EH (cell line): ENCODE measurements at places on chromosomes 7 and 10.
A peak's percentile ranks its signal among the peaks of the same experiment; 100 is the strongest.

- DNase-seq, result no peak
Measured at GRCh38 chr7:27992755-27993493, 187.7 kb downstream of the JAZF1 start.

- DNase-seq, result no peak
Measured at GRCh38 chr10:131905267-131905571, 4.4 kb downstream of the PPP2R2D start.

GRCh38 chr7:29569648-29570047 lies 6.0 kb downstream of the PRR15 start:
- DNase-seq, result no peak

DNA sequence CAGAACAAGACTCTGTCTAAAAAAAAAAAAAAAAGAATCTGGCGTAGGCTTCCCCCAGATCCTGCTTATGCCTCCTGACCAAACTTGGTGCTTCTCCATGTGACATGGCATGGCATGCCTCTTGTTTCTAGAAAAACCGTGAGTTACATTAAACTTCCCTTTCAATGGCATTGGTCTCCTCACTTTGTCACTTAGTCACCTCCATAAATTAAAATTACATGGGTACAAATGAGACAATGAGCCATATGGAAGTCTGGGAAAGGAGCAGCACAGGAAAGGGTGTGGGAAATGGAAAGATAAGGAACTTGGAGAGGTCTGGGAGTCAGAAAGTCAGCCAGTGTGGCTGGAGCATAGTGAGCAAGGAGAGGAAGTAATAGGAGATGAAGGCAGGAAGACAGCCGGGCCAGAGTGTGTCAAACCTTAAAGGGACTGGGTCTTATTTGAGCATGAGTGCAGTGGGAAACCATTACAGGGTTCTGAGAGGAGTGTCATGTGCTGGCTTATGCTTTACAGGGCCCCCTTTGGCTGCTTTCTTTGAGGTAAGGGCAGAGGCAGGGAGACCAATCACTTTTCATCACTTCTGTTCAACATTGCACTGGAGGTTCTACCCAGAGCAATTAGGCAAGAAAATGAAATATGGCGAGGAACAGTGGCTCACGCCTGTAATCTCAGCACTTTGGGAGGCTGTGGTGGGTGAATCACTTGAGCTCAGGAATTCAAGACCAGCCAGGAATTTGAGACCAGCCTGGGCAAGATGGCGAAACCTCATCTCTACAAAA lies 21.3 kb upstream of the ZMIZ2 start:
- peak; percentile 90 for DNase-seq

- no peak for DNase-seq
Measured at GRCh38 chr10:70509757-70510147, 31.2 kb downstream of the PALD1 start.

DNA sequence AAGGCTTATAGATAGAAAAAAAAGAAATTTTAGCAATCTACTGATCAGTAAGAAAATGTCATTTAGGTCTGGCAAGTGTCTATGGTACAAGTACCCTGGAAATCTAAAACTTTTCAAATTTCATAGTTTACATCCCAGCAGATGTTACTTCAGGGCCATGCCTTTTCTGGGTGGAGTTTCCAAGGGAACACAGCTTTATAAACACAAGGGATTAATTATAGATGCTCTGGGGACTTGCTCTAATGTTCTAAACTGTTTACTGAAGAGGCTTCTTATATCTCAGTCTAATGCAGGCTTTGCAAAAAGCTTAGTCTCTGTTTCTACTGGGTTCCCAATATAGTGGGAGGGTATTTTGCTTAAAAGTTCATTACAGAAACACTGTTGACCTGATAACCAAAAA lies 3.1 kb downstream of the CD36 start:
- DNase-seq, result peak; percentile 49

DNA sequence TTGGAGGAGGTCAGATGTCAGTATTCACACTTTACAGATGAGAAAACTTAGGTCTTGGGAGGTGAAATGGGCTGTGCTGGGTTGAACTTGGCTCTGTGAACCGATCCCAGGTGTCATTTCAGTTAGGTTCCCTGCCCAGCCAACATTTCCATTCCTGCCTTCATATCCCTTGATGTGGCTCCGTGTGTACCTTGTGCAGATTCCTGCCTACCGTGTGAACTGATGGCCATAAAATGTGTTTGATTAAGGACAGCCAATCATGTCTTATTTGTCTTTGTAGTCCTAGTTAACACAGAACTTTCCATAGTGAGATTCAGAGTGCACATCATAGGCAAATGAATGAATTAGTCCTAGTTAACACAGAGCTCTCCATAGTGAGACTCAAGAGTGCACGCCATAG lies 101.0 kb upstream of the GATA3 start:
- DNase-seq, result no peak

DNA sequence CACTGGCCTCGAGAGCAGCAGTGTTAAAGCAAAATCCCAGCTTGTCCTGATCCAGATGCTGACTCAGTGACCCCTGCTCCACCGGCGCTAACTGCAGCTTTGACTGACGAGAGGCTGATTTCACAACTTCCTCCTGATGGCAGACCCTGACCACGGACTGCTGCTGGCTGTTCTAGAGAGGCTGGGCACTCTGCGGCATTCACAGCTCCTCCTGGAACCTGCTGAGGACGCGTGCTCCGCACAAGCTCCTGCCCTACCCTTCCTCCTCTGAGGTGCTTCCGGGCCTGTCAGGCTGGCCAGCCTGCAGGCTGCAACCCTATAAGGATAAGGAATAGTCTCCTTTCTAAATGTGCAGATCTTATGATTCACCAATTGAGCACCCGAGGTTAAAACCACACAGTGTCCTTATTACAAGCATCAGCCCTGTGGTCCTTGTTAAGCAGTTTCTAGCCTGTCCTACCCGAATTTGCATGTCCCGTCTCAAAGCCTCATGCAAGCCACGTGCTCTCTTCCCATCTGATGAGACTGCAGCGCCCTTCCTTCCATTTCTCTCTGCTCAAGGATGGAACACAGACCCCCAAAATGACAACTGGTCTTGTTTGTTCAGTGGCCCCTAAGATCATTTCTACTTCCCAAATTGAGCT lies 35.5 kb upstream of the NCAPG2 start:
- peak; percentile 88 for DNase-seq

DNA sequence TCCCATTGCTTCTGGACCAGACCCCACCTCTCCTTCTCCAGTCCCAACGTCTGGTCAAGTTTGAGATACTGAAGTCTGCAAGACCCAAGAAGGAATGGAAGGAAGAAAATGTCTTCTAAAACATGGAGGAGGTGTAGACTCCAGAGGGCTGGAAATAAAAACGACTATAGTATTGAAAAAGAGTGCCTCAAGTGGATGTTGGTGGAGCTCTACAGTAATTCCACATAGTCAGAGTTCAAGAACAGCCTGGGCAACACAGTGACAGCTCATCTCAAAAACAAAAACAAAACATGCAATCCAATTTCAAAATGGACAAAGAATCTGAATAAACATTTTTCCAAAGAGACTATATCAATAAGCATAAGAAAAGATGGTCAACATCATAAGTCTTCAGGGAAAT lies 2.3 kb upstream of the PCGF6 start:
- no peak for DNase-seq

DNA sequence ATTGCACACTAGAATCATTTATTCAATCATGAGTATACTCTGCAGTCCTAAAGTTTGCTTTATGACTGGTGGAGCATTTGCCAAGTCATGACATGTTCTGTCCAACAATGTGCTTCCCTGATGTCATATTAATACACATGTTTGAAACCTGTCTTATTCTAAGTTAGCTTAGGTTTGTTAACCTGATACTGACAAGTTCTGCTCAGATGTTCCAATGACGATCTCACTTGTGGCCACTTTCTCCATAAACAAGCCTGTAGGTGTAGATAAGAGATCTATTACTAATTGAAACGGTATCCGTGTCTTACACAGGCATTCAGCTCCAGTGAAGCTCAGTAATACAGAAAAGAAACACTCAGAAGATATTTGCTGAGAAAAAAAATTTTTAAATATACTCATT lies 64.9 kb downstream of the GPR37 start:
- no peak for DNase-seq

- DNase-seq, result peak; percentile 23
Measured at GRCh38 chr10:9636216-9636615, 1381.5 kb upstream of the CELF2 start.

- no peak for DNase-seq
Measured at GRCh38 chr7:93367254-93367653, 135.1 kb downstream of the VPS50 start.

DNA sequence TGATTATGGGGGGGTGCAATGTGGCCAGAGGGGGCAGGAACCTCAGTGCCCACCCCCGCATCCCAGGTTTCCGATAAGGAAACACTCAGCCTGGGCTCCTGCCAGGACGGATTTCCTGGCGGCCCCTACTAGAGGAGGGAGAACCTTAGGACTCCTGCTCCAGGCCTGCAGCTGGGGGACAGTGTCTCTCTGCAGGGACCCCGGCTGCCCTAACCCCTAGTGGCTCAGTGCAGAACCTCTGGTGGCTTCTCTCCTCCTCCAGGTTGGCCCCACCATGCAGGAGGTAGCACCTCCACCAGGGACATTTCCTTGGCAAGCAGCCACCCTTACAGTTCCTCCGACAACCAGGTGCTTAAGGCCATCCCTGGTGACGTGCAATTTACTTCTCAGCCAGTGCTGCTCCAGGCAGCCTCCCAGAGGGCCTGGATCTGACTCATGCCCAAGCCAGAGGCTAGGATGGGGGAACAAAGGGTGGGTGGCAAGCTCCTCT lies 31.9 kb downstream of the SH2B2 start:
- no peak for DNase-seq

- DNase-seq, result no peak
Measured at GRCh38 chr10:130244031-130244927, 108.1 kb downstream of the GLRX3 start.

DNA sequence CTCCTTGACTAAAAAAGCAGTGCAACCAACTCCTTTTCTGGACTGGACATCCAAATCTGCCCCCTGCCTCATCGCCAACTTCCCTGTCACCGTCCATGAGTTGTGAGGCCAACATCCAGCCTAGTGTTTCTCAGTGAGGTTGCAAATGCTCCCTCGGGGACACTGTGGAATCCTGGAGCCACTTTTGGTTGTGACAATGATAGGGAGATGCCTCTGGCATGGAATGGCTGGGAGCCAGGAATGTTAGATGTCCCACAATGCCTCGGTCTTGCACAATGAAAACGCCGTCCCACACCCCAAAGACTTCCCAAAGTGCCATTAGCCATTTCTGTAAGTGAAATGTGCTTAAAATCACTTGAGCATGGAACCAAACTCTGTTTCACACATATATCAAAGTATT lies 105.2 kb downstream of the OSBPL3 start:
- DNase-seq, result no peak

DNA sequence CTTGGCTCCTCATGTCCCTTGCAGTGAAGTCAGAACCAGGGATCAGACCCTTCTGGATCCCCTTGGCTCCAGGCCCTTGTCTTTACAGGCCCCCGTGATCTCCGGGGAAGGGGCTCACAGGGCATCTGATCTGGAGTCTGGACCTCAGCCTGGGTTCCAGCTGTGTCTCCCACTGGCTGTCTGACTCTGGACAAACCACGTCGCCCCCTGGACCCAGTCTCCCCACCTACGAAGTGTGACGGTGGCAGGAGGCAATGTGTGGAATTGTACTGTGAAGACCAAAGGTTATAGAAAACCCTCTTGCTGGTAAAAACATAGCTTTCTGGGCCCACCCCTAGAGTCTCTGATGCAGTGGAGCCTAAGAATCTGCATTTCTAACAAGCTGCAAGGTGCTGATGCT lies 15.5 kb upstream of the C10orf71 start:
- no peak for DNase-seq
